Foreskin keratinocyte (primary cell): ENCODE measurements at places on chromosomes 4 and X. TPM values are rescaled to one million over a fixed set of nuclear protein-coding genes. Genes with fewer than 3 reads are reported as not detected.

Gene USP26
- not detected in 2 replicates for total RNA-seq

Gene NUDT10
- 0.53 and 0.75 TPM in 2 replicates for total RNA-seq

Gene BEX5
- total RNA-seq: 0.42 and 0.92 TPM in 2 replicates

Gene ZNF630
- 1.1 and 1.3 TPM in 2 replicates for total RNA-seq

Gene CAMK2D
- total RNA-seq: 20.4 and 22.9 TPM in 2 replicates

Gene SPATA4
- total RNA-seq: 0.10 and 0.14 TPM in 2 replicates

Gene GLOD5
- not detected in 2 replicates for total RNA-seq

Gene FAM236B
- total RNA-seq: not detected in 2 replicates

Gene UGT2A2
- total RNA-seq: not detected in 2 replicates

DNA sequence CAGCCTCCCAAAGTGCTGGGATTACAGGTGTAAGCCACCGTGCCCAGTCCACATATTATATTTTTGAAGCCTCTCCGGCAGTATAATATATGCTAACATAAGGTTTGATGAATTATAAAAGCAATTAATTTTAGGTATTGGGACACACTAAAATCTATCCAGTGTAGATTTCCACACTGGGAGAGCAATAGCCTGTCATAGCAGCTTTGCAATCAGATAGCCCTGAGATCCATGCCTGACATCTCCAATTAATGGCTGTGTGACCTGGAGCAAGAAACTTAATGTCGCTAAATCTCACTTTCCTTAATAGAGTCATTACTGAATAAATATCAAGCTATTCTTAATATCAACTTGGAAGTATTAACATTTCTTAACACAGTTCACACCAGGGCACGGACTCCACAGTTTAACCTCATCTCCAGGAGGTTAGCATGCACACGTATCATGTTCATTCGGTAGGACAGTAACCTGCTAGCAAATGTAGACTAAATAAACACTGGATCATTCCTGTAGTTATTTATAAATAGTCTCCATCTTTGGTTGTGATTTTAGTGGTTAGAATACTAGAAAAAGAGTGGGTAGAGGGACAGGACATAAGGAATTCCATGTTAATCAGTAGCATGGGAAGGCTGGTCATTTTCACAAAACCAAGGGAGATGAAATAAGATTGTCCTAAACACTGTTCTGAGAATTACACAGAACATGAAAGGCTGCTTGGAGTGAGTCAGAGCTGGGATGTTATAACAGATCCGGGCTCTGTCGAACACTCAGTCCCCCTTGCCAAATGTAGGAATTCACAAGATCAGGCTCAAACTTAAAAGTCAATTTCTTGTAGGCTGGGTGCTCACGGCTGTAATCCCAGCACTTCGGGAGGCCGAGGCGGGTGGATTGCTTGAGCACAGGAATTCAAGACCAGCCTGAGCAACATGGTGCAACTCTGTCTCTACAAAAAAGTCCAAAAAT lies 254.7 kb downstream of the PALLD start:
- DNase-seq: peak; percentile 37

- no peak for DNase-seq
Observed at GRCh38 chr4:102901804-102902203, 33.0 kb downstream of the CISD2 start.

DNA sequence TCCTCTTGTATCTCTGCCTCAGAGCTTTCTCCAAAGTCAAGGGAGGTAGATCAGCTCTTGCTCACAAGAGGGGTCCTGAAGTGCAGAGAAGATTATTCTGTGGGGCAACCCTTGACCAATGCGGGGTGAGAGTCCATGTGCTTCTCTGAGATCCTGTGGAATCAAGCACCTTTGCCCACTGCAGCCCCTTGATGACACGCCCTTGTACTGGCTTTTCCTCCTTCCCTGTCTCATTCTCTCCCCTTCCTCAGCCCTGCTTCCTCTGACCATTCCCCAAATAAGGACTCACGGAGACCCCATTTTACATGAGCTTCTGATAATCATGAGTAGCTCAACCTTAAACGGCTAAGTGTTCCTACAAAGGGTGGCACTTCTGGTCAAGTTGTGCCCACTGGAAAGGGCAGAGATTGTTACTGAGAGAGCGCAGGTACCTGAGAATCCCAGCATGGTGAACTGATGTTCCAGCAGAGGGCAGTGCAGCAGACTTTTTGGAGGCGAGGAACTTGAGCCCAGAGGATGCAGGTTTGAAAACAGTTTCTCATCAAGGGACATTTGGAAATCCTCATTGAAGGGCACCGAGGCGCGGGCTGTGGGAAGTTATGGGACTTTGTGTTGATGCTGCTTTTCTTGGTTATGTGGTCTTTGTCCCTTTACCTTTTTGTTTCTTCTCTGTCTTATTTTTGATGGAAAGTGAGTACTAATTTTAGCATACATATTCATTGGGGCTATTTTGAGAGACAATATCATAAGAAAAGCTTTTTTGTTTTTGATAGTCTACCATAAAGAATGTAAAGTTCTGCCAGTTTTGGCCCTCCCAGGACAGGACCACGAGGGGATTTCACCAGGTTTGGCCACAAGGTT lies 201.3 kb downstream of the RBM46 start:
- peak; percentile 36 for DNase-seq

DNA sequence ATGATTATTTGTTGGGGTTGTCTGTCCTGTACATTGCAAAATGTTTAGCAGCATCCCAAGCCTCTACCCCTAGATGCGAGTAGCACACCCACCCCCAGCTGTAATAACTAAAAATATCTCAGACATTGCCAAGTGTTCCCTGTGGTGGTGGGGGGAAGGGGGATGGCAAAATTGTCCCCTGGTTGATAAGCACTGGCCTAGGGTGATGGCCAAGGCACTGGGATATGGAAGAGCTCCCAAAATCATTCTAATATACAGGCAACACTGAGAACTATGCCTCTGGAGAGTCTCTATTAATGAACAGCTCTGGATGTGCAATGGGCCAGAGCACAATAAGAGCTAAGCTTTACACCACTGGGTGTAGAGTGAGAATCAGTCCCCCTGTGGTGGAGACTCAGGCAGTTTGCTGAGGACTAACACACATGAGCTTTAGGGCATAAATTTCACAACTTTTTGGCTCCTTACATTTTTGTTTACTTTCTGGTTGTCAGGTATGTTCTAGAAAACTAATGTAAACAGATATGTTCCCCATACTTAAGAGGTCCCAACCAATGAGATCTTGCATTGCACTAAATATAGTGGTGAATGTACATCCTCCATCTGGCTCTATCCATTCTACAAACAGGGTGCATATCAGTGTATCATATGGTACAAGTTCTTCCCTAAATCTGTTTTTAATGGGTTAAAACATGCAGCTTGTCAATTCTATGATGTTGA lies 34.5 kb downstream of the EDNRA start:
- no peak for DNase-seq

- peak; percentile 91 for DNase-seq
Observed at GRCh38 chr4:39638354-39639239, at the start of gene SMIM14. Gene SMIM14 (minus strand): TSS chr4:39638865. CDS start chr4:39605145, 33,720 bp downstream.

GRCh38 chr4:28523681-28524190 lies 1663.1 kb downstream of the STIM2 start:
- DNase-seq: no peak

DNA sequence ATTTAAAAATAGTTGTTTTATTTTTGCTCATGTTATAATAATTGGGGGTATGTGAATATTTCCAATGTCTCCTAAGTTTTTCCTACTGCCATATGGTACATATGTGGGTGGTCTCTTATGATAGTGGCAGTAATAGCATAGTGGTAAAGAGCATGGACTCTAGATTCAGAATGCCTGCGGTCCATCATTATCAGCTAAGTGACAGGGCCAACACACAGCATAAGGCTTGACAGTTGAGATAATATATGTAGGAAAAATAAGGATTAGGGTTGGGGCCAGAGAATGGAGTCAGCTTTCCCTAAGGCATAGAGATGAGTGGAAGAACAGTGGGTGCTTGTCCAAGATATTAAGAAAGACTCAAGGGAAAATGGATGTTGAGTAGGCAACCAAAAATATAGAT lies 2707.5 kb downstream of the PCDH7 start:
- no peak for DNase-seq

GRCh38 chr4:6331468-6331867 lies 61.8 kb downstream of the WFS1 start:
- DNase-seq: no peak

GRCh38 chrX:30065226-30065625 lies 150.1 kb upstream of the MAGEB2 start:
- DNase-seq: no peak

- no peak for DNase-seq
Observed at GRCh38 chr4:7210824-7211223, 18.5 kb downstream of the SORCS2 start.

- DNase-seq: no peak
Observed at GRCh38 chrX:15988661-15989603, 134.3 kb upstream of the AP1S2 start.

DNA sequence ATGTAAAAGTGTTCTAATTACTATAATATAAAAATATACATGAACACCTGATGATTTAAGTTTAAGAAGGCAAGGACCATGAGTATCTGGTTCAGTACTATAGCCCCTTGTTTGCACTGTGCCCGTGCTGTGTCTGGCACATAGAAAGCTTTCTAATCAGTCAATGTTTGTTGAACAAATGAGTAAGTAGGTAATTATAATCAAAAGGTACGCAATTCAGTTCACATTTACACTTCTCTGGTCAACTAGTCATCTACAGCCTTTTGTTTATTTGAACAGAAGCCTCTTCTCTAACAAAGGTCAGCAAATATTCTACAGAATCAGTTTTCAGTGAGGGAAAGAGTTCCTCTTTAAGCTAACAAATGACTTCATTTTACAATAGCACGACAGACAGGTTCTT lies 523.3 kb downstream of the SMARCA1 start:
- no peak for DNase-seq

DNA sequence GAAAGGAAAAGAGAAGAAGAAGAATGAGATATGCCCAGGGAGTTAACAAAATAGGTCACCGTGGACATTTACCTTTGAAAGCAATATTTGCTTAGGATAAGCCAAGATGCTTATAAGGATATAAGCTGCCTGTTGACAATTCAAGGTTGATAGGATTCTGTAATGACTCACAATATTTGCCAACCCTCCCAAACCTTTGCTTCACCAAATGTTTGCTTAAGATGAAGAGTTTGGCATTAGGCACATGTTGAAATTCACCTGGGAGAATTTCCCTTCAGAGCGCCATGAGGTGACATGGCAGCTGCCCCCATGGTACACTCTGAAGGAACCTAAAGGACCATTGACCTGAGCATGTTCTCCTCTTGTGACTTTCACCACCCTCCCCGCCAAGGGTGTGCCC lies 4.6 kb downstream of the PALLD start:
- DNase-seq: no peak

- no peak for DNase-seq
Observed at GRCh38 chr4:149955780-149956390, 122.4 kb upstream of the DCLK2 start.

GRCh38 chrX:55056820-55057674 lies 17.8 kb upstream of the PAGE2B start:
- DNase-seq: no peak

- no peak for DNase-seq
Observed at GRCh38 chr4:113505044-113505443, 256.5 kb downstream of the CAMK2D start.

- no peak for DNase-seq
Observed at GRCh38 chr4:80331693-80332092, 3.8 kb upstream of the CFAP299 start.

DNA sequence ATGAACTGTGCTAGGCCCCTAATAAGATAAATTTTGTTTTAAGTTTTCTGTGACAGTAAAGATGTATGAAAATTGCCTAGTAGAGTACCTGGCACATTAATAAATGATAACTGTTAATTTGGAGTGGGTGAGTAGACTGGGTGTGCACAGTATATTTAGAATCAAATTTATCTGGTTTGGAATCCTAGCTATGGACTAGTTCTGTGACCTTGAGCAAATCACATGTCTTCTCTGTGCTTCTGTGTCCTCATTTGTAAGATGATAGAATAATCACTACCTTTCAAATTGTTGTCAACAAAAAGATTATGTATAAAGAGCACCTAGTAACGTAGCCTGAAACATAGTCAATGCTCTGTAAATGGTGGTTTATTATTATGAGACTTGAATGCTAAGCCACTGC lies 170.2 kb downstream of the AR start:
- no peak for DNase-seq

DNA sequence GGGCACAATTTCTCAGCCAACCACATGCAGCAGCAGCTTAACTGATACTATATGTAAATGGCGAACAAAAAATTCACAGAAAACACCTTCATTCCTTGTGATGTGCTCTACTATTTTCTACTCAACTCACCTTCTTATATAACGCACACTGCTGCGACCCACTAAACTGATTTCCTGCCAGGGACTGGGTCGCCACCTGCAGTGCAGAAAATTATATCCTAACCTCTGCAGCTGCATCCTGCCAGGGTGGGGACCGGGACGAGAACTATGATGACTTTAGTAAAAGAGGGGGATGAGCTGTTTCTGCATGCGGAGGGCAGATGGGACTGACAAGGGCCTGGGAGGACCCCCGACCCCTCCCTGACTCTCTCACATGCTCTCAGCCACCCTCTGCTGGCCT lies 27.4 kb downstream of the ABLIM2 start:
- DNase-seq: no peak

GRCh38 chr4:188439641-188440311 lies 300.5 kb downstream of the TRIML1 start:
- DNase-seq: peak; percentile 69

DNA sequence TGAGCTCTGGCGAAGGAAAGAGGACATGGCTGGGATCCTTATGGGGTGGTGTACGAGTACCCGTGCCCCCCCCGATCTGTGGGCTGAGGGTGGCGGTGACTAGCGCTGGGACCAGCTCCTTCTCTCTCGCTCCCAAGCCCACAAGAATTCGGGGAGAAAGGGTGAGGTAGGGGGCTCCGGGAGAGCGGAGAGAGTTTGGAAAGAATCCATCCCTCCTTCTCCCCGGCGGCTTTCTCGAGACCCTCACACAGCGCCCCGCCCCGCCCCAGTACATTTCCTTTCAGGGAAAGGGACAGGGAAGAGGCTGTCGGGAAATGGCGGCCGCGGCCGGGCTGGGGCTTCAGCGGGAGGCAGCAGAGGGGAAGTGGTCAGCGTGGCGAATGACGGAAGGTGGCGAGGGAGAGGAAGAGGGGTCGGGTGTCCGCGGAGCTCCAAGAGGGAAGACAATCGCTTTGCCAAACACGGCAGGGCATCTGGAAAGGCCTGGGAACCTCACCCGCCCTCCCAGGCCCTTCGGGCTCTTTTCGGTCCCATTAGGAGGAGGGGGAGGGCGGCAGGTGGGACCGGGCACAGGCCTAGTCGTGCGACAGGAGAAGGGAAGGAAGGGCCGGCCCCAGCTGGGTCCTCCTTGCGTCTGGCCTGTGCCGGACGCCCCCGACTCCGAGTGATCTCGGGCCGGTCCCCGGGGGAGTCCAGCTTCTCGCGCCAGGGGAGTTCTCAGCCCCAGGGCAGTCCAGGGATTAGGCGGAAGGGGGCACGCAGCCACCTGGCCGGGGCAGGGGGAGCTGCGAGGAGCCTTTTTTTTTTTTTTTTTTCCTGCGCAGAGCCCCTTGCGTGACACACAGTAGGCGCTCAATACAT lies 10.2 kb downstream of the HNRNPH2 start:
- no peak for DNase-seq

- peak; percentile 19 for DNase-seq
Observed at GRCh38 chr4:19689511-19689910, 562.2 kb upstream of the SLIT2 start.

- no peak for DNase-seq
Observed at GRCh38 chrX:136598631-136599030, 49.3 kb upstream of the CD40LG start.
